A172 (cell line): ENCODE measurements at places on chromosomes 3 and 15.

- DNase-seq, result no peak
Measured at GRCh38 chr3:177665122-177665808, 468.0 kb upstream of the TBL1XR1 start.

- DNase-seq, result no peak
Measured at GRCh38 chr15:76401285-76401684, 64.7 kb downstream of the ISL2 start.

DNA sequence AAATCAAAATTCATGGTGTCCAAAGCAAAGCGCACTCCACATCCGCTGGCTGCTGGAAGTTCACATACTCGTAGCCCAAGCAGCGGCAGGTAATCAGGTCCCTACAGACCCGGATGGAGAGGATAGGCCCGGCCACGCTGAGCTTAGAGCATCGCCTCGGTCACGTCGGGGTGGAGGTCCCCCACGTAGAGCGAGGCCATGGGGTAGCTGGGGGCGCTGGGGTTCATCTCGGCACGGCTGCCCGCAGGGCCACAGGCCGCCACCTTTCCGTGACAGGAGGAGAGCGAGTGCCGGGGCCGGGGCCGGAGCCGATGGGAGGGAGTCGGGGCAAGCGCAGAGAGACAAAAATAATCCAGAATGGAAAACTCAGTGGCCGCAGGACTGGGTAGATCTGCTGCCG is 16.1 kb upstream of the STRIT1 start:
- no peak for DNase-seq

DNA sequence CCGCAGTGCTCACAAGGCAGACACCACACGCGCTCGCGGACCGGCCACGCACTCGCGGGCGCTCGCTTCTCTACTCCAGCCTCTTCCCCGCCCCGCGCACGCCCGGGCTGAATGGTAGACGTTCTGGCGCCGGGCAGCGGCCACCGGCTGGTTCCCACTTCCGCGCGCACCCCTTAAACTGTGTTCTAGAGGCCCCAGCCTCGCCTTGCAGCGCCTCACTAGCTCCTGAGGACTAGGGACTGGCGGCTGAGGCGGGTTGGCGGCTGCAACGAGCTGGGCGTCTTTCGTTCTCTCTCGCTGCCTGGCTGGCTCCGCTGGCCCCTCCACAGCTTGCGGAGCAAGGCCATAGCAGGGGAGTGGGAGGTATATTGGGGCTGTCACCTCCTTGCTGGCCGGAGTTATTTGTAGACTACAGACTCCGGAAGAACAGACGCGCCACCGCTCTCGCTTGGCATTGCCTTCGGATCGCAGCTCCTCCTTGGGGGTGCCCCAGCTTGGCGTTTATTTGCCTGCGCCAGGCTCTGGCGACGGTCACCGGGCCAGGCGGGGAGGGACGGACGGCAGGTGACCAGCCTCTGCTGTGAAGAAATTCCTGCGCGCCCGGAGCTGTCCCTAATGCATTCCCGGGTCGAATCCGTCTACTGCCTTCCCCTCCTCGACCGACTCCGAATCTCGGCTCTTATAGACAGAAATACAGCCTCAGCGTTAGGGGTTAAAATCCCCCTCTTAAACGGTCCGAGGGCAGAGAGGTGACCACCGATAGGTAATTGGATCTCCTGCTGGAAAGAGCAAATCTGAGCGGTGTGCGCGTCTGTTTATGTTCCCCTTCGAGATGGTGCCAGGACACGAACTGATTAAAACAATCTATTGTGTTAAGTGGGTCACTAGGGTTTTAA is 1.3 kb downstream of the GREM1 start:
- DNase-seq, result no peak

GRCh38 chr3:177934001-177934891 is 602.0 kb upstream of the KCNMB2 start:
- peak; percentile 87 for DNase-seq

DNA sequence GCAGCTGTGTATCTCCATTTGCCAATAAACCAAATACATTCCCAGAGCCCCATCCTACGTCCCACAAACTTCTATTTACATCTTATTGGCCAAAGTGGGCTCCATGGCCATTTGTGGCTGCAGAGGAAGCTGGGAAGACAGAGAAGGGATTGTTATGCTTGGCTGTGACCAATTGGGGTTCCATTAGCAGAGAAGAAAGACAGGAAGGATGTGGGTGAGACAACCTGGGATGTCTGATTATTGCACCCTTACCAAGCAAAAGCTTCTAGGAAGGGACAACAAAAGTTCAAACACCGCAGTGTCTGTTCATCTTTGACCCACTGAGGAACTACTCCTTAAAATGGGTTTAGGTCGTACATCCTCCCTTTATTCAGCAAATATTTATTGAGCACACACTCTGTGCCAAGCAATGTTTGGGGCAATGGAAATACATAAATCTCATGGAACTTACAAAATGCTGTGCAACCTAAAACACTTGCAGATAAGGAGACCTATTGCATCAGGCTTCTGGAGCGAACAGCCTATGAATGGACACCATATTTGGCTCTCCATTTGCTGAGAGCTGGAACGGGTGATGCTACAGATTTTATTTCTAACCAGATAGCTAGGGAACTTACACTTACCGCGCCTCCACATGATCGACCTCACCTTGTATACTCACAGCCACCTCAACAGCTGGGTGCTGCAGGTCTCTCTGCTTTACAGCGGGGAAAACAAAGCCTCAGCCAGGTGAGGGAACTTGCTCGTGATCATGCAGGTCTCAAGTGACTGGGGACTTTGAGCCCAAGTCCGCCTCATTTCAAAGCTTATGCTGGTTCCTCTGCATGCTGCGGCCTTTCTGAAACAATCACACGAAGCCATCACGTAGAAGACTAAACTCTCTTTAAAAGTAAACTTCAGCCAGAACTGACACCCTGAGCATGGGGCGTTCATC is 21.4 kb upstream of the NR2E3 start:
- DNase-seq, result no peak
